ENCODE measurements at places on chromosomes 7 and 10.
A peak's percentile ranks its signal among the peaks of the same experiment; 100 is the strongest.

- DNase-seq: no peak
Observed at GRCh38 chr7:30452280-30452930, 26.2 kb downstream of the NOD1 start.

- DNase-seq: no peak
Observed at GRCh38 chr7:104922182-104923009, 91.6 kb upstream of the KMT2E start.

DNA sequence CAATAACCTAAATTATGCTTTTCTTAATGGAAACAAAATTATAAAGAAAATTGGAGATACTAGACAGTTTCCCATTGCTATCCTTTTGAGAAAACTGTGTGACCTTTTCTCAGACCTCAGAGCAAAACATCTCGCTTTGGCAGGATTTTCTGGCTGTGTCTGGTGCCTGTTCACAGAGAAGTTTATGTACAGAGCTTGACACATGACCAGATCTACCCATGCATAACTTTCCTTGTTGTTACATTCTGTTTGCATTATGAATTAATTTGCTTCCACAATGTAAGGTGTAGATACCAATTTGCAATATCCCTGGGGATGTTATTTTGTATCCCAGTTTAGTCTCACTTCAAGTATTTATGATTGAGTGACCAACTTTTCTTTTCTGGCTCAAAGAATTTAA lies 565.0 kb downstream of the XPNPEP1 start:
- DNase-seq: no peak

DNA sequence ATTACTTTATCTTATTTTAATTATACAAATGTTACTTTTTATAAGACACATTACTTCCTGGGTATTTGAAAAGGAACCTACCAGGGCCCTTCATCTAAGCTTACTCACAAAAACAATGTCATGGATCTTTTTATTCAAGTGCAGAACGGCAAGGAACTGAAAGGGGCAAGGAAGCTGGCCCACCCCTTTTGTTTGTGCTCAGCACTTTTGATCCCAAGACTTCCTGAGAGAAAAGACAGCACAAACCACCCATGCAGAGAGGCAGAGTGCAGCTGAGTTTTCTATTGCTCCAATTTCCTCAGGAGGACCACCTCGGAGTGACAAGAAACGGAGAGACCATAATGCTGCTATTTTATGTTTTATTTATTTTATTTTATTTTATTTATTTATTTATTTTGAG lies 232.0 kb upstream of the NRP1 start:
- DNase-seq: no peak

DNA sequence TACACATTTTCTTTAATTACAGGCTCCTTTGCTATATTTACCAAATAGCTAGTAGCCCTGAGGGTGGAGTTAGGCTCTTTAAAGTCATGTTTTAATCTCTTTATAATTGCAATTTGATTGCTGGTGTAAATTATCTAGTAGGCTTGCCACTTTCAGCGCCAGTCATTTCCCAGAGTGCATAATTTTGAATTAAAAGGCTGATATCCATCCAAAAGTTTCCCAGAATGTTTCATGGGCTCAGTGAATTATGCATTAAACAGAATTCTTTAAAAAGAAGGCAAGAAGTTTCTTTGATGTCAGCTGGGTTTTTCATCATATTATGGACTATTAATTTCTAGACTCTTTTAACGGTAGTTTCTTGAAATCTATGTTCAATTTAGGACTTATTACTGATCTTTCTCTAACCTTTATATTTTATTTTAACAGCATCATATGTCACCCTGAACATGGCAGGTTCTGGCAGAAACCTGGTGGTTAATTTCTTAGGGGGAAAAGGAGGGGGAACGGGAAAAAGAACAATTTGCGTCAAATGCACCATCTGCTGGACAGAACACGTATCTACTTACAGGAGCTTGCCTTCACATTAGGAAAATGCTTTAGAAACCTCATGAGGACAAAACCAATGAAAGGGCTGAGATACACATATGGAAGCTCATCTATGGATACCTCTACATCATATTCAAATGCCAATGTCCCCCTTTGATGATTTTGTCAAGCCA lies 171.1 kb downstream of the GRM3 start:
- DNase-seq: no peak

- DNase-seq: no peak
Observed at GRCh38 chr7:131827421-131827820, 271.0 kb upstream of the PODXL start.

GRCh38 chr7:157782041-157782440 lies 445.2 kb downstream of the DNAJB6 start:
- DNase-seq: no peak

DNA sequence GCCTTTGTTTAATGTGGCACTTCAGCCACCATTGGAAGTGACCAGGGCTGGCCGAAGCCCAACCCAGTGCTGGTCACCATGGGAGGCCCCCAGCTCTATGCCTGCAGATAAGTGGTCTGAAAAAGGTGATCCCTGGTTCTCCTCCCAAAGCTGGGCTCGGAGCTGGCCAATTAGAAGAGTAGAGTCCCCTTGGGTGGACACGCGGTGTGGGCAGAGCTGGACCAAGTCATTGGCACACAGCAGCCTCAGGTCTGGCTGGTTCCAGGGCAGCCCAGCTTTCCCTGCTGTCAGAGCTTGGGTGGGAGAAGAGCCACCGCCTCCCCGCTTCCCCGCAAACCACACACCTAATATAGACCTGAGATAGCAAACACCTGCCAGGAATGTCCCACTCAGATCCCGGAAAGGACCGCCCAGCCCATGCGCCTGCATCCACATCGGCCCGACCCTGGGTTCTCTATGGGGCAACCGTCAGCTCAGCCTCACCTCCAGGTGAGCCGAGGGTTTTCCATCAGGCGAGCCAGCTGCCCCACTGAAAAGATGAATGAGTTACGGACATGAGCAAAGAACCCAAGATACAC lies 84.3 kb downstream of the TCERG1L start:
- DNase-seq: no peak

DNA sequence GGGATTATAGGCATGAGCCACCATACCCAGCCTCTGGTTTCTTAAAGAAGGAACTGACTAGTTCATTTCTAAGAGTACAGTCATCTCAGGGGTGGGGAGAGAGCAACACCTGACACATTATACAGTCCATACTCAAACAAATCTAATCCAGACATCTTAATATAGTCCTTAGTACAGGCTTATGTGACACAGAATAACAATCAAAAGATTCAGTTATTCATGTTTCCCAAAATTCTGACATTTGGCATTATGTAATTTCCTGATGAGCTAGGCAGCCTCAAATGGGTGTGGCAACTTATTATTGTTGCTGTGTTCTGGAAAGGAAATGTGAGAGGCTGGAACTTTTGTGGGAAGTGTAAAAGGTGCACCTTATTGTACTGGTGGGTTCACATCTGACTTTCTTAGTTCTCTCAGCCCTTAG lies 116.3 kb downstream of the WDFY4 start:
- no peak for DNase-seq

- no peak for DNase-seq
Observed at GRCh38 chr10:116490028-116490662, 55.6 kb upstream of the PNLIP start.

- DNase-seq: no peak
Observed at GRCh38 chr7:31051598-31052486, at the start of gene ADCYAP1R1. Gene ADCYAP1R1 (plus strand): TSS chr7:31052308. CDS start chr7:31063265, 10,957 bp downstream.

DNA sequence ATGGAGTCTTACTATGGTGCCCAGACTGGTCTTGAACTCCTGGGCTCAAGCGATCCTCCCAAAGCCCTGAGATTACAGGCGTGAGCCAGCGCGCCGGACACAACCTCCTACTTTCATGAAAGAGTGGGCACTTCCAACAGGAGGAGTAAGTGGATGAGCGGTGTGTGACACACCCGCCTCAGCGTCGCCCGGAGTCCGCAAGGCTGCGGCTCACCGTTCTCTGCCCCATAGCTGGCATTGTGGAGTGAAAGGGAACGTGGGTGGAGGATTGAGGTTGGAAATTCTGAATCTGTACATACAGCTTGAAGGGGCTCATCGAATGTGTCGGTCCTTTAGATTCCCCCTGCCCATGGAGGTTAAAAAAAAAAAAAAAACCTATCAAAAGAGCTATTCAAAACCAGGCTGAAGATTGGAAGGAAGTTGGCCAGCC lies 524 bp upstream of the PRXL2A start:
- peak; percentile 56 for DNase-seq

- DNase-seq: no peak
Observed at GRCh38 chr7:4139656-4140625, 542.2 kb upstream of the FOXK1 start.

GRCh38 chr7:73638911-73639310 lies 14.6 kb upstream of the MLXIPL start:
- no peak for DNase-seq

GRCh38 chr7:74404741-74405140 lies 49.0 kb upstream of the GTF2IRD1 start:
- no peak for DNase-seq

GRCh38 chr10:114083040-114083439 lies 39.4 kb downstream of the ADRB1 start:
- no peak for DNase-seq

GRCh38 chr10:59847326-59847725 lies 59.0 kb downstream of the CCDC6 start:
- no peak for DNase-seq

DNA sequence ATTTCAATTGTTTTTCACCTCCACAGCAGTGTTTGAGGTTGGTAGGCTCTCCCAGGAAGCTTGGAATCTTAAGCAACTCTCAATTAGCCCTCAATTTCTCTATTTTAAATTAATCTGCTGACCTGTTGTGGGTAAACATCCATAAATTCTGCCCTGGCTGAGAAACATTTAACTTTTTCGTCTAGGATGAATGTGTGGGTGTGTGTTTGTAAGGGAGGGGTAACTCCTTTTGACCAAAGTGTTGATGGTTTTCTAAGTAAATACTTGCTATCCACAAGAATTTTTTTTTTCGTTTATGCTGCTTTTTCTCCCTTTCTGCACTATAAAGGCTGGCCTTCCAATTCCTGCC lies 973 bp downstream of the PPP3CB start:
- no peak for DNase-seq

GRCh38 chr7:52726986-52727385 lies 308.4 kb upstream of the POM121L12 start:
- no peak for DNase-seq

DNA sequence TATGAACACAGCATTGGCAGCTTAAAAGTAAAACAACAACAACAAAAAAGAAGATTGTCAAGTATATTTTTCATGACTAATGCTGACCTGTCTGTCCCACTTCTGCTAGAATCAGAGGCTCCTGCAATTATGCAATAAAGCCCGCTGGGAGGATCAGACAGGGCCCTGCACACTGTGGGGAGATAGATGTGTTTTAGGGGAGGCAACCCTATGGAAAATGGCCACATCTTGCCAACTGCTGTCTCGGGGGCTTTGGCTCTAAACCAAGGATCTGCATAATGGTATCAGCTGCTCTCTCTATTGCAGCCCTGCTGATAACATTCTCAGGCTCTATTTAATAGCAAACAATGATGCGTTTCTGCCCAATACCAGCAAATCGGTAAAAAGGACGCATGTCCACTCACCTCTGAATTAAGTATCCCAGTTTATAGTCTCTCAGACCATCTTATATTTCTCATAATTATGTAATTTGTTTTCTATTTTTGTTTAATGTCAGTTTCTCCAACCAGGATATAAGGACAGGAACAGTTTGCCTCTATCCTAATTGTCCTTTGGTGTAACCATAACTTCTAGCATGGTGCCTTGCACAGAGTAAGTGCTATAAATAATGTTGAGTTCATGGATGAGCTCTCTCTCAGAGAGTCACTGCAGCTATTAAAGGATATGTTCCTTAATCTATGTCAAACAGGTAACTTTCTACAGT lies 15.3 kb upstream of the PRKAR2B start:
- DNase-seq: no peak

DNA sequence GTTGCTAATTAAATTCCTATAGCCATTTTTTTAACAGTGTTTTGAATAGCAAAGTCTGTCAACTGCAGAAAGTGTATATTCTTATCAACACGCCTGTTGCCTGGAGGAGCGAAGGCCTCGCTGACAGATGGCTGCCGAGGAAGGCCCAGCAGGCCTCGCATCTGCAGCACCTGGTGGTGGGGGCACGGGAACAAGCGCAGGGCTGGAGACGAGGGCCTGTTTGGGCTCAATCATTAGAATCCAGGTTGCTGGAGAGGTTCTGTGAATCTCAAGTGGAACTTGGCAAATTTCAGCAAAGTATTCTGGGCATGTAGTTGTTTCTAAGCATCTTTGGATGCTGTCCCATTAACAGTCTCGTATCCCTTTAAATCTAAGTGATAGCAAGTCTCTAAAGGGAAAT lies 66.1 kb upstream of the FAM204A start:
- no peak for DNase-seq

- no peak for DNase-seq
Observed at GRCh38 chr7:69359003-69359700, 239.1 kb upstream of the AUTS2 start.

DNA sequence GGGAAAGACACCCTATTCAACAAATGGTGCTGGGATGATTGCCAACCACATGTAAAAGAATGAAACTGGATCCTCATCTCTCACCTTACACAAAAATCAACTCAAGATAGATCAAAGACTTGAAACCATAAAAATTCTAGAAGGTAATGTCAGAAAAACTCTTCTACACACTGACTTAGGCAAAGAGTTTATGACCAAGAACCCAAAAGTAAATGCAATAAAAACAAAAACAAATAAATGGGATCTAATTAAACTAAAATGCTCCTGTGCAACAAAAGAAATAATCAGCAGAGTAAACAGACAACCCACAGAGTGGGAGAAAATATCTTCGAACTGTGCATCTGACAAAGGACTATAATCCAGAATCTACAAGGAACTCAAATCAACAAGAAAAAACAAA lies 504.2 kb upstream of the MBL2 start:
- no peak for DNase-seq

- DNase-seq: no peak
Observed at GRCh38 chr7:152876749-152877148, 117.2 kb downstream of the ACTR3B start.

DNA sequence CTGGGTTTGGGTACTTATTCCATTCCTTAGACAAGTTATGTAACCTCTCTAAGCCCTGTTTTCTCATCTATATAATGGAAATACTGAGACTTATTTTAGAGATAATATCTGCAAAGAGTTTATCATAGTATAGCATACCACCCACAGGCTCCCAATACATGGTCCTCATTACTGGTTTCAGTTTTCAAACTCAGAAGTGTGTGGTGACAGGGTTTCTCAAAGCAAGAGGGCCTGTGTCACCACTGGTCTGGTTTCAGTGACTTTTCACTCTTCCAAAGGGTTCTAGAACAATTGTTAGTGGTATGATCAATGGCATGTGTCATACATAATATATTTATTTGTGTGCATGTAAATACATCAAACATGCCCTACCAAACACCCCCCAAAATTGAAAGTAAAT lies 89.2 kb upstream of the BMPER start:
- DNase-seq: no peak

- no peak for DNase-seq
Observed at GRCh38 chr10:126252884-126253610, 135.2 kb downstream of the ADAM12 start.

DNA sequence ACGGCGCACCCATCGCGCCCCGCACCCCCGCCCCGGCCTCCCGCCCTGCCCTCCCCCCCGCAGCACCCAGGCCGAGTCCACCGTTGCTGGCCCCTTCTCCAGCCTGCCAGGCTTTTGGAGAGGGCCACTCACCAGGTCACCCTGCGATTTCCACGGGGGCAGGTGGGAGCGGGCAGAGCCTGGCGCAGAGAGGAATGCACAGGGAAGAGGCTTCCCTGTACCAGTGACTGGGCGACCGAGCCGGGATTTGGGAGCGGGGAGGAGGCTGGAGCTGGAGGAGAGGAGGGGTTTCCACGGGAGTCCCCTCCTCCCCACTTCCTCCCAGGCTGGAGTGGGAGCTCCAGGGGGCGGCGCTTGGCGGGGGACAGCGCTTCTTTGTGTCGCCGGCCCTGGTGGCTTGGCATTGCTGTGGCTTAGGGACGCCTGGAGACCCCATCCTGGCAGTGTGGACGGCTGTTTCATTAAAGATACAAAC lies 19.3 kb downstream of the TCAF1 start:
- no peak for DNase-seq
